ENCODE measurements at places on chromosomes 11 and 22.

GRCh38 chr11:96309016-96309642, 33.9 kb downstream of the MAML2 start:
- DNase-seq: no peak

- no peak for DNase-seq
Observed at GRCh38 chr22:50305923-50306566, 1.4 kb downstream of the PLXNB2 start.

DNA sequence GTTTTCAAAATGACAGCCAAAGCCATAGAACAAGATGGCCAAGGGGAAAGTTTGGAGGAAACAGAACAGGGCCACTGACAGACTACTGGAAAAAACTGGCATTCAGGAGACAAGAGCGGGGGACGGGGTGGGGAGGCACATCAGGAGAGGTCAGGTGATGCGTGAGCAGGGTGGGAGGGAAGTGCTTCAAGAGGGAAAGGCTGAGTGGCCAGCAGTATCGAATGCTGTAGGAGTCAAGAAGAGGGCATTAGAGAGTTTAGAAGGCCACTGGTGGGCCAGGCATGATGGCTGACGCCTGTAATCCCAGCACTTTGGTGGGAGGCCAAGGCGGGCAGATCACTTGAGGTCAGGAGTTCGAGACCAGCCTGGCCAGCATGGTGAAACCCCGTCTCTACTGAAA, 8.2 kb downstream of the GTPBP1 start:
- DNase-seq: no peak

- DNase-seq: no peak
Observed at GRCh38 chr11:91470656-91471055, 754.0 kb upstream of the FAT3 start.

DNA sequence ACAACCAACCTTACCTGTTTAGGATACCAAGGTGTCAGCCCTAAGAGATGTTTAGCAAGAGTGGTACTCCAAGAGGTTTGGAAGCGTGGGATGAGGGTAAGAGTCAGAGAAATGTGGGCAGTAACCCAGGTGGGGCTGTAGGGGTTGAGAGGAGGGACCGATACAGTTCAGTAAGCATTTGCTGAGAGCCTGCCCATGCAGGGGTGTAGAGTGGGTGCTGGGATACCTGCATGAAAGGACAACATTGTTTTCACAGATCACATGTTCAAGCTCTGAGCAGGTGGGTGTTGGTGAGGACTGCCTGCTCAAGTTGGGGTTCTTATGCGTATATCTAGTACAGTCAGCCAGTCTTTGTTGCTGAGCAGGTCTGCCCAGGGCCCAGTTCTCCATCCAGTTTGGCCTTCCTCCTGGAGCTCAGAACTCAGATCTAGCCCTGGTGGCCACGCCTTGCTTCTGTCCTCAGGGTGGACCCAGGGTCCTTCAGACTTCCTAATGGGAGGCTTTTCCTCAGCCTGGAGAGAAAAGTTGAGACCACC, 14.8 kb downstream of the PPFIBP2 start:
- DNase-seq: no peak

- DNase-seq: no peak
Observed at GRCh38 chr11:104529213-104529612, 365.3 kb upstream of the PDGFD start.

- DNase-seq: no peak
Observed at GRCh38 chr22:46052801-46053562, 76.0 kb upstream of the WNT7B start.

GRCh38 chr22:47292546-47293320, 530.3 kb downstream of the TBC1D22A start:
- DNase-seq: no peak

GRCh38 chr11:35891096-35891495, 52.8 kb upstream of the LDLRAD3 start:
- DNase-seq: no peak

DNA sequence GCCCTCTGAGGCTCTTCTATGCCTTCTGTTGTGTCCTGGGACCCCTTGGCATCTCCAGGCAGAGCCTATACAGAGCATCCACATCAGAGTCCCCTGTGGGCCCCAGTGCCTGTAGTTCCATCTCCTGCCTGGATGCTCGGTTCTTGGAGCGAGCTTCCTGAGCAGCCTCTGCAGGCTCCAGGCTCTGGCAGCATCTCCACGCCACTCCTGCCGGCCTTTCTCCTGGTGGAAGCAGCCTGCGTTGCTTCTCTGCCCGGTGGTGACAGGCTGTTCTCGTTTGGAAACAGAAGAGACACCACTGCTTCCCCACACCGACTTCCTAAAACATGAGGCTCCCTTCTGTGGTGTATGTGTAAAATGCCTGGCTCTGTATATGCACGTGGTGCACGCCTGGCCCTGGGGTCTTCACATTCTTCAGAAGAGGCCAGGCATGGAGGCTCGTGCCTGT, 52.8 kb downstream of the BCR start:
- DNase-seq: no peak

DNA sequence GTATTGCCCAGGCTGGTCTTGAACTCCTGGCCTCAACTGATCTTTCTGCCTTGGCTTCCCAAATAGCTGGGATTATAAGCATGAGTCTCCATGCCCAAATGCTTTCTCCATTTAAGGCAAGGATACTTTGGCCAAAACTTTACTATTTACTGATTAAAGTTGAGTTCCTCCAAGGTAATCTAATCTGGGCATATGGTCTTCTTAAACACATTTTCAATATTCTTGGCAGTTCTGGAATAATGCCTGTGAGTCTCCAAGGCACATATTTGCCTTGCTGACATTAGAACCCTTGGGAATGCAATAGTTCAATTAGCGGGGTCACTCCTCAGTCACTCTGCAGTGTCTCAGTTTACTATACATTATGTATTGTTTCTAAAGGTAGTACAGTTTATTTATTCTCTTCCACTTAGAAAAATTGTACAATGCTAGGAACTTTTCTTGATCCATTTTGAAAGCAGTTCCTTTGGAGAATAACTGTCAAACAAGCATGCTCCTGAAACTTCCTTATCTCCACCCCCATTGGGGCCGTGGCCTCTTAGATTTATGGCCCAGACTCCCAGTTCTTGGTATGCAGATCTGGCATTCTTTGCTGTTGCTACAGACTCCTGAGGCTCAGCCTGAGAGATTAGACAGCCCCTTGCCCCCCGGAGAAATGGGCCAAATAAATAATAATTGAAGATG, 13.1 kb upstream of the RAB38 start:
- no peak for DNase-seq

DNA sequence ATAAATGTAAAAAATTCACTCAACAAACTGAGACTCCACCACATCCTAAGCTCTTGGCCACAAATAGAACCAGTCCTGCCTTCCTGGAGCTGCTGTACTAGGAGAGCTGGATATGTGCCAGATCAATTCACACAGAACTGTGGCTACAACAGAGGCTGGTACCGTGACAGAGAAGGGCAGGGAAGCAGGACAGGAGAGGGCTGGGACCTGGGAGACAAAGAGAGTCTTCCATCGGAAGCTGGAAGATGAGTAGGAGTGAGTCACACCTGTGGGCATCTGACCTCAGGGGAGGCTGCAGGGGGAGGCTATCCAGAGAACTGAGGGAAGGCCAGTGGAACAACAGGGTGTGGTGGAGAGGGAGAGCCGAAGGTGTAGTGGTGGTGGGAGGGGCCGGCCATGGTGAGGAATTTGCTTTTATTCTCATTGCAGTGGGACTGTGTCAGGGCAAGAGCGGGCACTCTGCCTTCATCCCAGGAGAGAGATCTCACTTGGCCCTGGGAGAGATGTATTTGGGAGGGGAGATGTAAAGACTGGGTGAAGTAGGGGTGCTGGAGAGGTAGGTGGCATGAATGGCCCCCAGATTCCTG, 1.9 kb upstream of the LTBP3 start:
- no peak for DNase-seq

DNA sequence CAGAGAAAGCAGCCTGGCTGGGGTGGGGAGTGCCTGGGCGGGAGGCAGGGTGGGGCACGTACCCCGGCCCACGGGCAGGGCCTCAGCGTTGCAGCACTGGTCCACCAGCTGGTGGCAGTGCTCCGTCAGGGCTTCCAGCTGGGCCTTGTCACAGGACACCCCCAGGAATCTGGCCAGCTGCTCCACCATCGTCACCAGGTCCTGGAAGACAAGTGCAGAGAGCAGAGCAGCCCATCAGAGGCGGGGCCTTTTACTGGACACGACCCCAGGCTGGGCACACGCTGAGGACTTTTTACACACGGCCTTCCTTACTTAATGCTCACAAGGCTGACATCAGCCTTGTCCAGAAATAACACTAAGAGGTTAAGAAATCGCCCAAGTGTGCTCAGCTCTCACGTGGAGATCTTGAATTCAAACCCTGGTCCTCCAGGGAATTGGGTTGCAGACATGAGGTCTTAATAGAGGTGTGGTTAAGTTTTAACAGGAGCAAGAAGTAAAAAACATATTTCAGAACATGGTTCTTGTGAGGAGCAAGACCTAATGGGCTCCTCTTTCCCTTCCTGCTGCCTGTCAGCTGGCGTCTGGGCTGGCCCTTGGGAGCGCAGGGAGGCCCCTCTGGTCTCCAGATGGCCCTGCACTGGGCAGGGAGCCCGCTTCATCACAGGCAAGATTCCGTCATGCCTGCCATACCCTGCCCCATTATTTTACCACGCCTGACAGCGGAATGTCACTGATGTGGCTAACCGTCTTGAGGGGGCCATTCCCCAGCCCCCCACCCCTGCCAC, 17.1 kb upstream of the EFCAB6 start:
- no peak for DNase-seq

- no peak for DNase-seq
Observed at GRCh38 chr22:31150615-31151014, 9.4 kb upstream of the RNF185 start.
